ENCODE measurements at places on chromosomes 6 and 20.
A peak's percentile ranks its signal among the peaks of the same experiment; 100 is the strongest.

DNA sequence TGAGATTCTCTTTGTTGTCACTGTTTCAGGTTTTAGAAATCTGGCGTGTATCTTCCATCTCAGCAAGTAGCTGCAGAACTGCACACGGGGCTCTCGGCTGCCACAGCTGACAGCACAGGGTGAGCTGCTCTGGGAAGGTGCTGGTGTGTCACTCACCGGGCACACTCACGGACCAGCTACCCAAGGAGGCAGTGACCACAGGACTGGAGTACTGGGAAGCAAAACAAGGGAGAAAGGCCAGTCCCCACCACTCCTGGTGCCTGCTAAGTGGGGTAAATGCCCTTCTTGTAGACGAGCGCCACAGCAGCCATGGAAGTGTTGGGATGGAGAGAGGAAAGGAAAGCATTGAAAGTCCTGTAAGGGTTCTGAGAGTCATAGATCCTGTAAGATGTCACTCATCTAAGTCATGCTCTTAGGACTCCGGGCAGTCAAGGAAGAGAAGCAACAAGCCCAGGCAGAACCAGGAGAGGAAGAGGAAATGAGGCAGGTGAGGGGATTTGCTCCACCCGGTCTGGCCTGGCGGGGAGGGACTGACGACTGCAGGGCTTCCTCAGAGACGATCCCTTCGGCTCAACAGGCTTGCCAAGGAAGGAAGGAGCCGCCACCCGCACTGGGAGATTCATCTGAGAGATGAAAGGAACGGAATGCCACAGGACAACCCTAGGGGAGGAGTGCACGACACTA, 48.1 kb downstream of the PRDM1 start:
- no peak for DNase-seq

DNA sequence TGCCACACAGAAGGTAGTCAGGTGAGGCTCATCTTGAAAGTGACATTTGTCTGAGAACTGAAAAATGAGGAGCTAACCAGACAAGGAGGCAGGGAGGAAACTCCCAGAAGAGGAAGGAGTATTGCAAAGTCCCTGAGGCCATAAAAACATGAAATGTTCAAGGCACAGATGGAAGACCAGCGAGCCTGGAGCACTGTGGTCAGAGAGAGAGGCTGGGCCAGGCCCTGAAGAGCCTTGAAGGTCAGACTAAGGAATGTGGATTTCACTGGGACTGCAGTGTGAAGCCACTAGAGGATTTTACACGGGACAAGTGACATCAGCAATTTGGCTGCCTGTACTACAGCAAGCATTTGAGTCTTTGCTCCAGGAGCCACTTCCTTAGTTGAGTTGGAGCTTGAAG, 21.1 kb upstream of the TMEM181 start:
- no peak for DNase-seq

- DNase-seq: no peak
Measured at GRCh38 chr20:24609757-24610156, 140.3 kb downstream of the SYNDIG1 start.

- peak; percentile 44 for DNase-seq
Measured at GRCh38 chr6:156347656-156348055, 429.5 kb upstream of the ARID1B start.

GRCh38 chr6:125952764-125953501, 3.6 kb upstream of the HINT3 start:
- DNase-seq: peak; percentile 10

GRCh38 chr6:157436944-157437336, 56.0 kb downstream of the ZDHHC14 start:
- DNase-seq: no peak

GRCh38 chr20:2279253-2279779, 16.5 kb upstream of the TGM3 start:
- DNase-seq: peak; percentile 39

DNA sequence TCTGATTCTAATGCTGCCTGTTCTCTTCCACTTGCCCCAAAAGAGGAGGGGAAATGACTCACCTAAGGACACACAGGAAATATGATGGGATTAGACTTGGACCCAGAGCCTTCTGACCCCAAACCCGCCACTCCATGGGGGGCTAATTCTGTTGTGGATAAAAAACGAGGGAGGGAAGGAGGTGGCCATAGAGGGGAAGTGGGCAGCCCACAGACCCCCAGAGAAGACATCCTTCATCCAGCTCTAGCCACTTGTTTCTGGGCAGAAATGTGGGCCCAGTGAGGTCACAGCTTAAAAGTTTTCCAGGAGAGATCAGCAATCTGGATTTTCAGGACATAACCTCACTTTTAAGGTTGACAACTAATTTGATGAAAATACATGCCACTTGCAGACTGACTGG, 202.1 kb downstream of the ANKRD60 start:
- no peak for DNase-seq

DNA sequence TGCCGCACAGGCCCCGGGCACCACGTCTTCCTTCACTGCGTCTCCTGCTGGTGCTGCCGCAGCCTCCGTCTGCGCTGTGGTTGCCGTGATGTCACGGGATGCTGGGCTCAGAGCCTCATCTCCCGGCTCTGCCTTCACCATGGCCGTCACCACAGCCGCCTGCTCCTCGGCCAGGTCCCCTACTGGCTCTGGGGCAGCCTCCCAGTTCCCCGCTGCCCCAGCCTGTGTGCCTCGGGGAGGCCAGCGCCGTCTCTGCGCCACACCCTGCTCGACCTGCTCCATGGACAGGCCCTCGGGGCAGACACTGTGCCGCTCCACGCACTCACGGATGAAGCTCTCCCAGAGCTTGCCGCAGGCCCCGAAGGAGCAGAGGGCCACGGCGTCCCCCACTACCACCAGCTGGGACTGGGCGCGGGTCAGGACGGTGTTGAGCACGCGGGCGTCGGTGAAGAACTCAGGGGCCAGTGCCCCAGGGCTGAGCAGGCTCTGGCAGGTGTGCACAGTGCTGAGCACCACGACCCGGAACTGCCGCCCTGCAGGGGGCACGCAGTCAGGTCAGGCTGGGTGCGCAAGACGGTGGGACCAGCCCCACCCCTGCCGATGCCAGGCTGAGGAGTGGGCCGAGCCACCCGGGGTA, 8.2 kb downstream of the HELZ2 start:
- DNase-seq: no peak

- no peak for DNase-seq
Measured at GRCh38 chr6:41344876-41345275, 9.5 kb downstream of the NCR2 start.

All from inflammatory macrophage (primary cell).